ENCODE measurements at places on chromosomes 11 and 22. TPM values are rescaled to one million over a fixed set of nuclear protein-coding genes. Genes with fewer than 3 reads are reported as not detected.
A peak's percentile ranks its signal among the peaks of the same experiment; 100 is the strongest.

GRCh38 chr11:134244593-134244992 lies 8.6 kb downstream of the THYN1 start:
- no peak for DNase-seq

- DNase-seq = no peak
Observed at GRCh38 chr11:115718106-115718505, 213.9 kb upstream of the CADM1 start.

- peak; percentile 48 for DNase-seq
Observed at GRCh38 chr11:1706634-1707400, 9.8 kb downstream of the KRTAP5-6 start.

DNA sequence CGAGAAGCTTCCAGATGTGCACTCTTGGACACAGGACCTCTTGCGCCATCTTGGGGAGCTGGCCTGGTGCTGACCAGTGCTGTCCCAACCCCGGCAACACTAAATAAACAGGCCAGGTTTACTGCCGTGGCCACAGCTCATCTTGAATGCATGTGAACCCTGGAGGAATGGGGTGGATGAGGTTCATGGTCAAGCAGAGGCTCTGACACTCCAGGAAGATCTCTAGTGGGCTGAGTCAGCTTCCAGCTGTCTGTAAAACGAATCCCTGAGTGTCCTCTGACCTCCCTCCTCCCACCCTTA lies 51.8 kb downstream of the ALX4 start:
- no peak for DNase-seq

GRCh38 chr11:17020831-17021230 lies 6.6 kb upstream of the PLEKHA7 start:
- DNase-seq = no peak

- DNase-seq = no peak
Observed at GRCh38 chr11:134138376-134138775, 69.5 kb downstream of the JAM3 start.

- no peak for DNase-seq
Observed at GRCh38 chr11:14435717-14436512, 63.7 kb downstream of the COPB1 start.

GRCh38 chr11:60658409-60658808 lies 41.0 kb upstream of the MS4A8 start:
- no peak for DNase-seq

- DNase-seq = no peak
Observed at GRCh38 chr11:107921997-107922396, 6.3 kb upstream of the RAB39A start.

DNA sequence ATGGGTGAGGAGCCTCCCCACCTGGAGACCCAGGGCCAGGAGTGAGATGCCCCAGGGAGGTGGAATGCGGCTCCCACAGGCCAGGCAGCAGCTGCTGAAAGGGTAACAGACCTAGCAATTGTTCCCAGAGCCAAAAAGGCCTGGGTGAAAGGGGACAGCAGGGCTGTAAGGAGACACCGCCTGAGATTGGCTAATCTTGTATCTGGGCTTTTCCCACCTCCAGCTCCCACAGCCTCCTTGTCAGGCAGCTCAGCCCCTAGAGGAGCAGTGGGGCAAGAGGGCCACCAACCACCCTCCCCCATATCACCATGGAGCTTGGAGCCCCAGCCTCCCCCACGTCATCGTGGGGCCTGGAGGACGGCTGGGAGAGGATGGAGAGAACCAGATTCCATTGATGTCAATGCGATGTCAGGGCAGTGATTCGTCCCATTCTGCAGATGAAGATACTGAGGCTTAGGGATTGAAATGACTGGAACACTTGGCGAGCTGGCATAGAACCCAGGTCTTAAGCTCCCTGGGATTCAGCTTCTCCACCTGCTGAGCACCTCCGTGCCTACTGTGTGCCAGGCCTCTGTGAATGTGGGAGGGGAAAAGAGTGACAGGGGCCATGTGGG lies 2.9 kb upstream of the MGAT3 start:
- no peak for DNase-seq

The KRTAP5-2 gene
- total RNA-seq = not detected

The OR5L2 gene
- not detected for total RNA-seq

- DNase-seq = no peak
Observed at GRCh38 chr11:95322539-95322938, 91.5 kb upstream of the SESN3 start.

The CDC42BPG gene
- 1.2 TPM for total RNA-seq

The ABCG4 gene
- 0.48 TPM for total RNA-seq

DNA sequence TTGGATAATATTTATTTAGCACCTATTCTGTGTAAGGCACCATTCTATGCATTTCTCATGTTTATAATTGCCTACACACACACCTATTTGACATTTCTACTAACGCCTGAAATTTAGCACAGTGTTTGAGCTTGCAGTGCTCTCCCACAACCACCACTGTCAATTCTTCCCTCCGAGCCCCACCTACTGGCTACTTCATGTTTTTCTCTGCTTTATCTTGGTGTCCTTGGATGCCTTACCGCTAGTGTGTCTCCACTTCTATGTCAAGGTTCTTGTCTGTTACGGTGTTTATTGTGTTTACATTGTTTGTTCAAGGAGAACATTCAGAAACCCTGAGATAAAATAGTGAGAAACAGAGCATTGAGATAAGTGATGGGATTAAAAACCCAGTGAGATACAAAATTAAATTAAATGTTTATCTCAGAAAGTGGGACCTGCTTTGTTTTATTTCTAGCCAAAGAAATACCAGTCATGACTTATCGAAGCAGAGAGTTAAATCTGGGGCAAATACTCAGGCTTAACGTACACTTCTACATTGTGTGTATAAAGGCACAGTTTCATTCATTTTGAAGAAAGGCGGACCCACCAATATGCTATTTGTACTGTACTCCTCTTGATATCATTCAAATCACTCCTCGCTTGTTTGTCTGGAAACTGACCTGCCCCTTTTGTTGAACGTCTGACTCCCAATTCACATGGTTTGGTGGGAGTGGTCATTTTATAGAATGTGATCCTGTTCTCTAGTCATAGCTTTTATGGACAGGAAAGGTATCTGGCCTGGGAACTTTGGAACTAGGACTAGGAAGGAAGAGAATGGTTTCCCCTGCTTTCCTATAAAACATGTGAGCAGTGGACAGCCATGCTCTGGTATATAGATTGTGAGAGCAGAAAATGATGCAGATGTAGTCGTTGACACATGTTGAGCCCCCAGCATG lies 39.2 kb upstream of the SLC36A4 start:
- DNase-seq = no peak
